ENCODE measurements at places on chromosomes 3 and 15.

DNA sequence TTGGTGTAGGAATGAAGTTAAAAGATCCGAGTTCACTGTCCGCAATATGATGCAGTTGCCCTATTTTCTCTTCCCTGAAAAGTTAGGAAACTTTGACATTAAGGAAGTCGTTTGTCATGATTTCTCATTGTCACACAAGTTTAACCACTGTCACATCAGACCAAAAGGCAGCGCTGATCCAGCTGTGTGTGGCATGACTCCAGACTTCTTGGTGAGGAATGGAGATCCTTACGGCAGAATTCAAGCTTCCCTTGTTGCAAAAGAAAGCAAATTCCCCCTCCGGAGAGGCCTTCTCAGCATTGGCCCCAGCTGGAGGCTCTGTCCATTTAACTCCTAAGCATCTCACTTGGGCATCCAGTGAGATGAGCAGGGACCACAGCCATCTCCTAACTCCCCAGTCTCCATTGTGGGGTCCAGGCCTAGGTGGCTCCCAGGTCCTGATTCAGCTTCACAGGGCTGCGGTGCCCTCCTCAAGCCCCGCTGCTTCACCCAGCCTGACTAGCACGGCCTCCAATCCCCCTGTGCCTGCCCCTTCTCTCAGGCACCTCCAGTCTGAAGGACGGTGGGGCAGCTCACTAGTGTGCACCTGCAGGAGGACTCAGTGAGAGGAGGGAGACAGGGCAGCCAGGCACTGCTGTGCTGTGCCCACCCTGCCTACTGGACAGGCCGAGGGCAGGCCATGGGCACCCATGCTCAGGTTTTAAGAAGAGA is 159.5 kb downstream of the CHSY1 start:
- no peak for DNase-seq

DNA sequence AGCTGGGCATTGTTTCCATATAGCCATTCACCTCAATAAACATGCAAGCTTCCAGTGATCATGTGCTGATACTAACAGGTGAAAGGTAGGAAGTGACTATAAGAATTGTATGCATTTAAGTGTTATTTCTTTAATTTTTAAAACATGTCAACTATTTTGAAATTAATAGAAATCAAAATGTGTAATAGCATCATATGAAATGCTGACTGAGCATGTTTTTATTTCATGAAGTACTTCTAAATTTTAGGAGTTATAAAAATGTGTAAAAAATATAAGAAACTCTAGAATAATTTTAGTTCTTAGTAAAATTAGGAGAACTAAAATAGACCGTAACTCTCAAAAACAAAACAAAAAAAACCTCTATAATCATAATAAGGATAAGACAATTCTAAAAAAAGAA is 229.3 kb upstream of the ARPP21 start:
- no peak for DNase-seq

GRCh38 chr3:173750095-173750494 is 352.6 kb downstream of the NLGN1 start:
- no peak for DNase-seq

GRCh38 chr15:74053517-74053916 is 28.8 kb downstream of the GOLGA6A start:
- DNase-seq = no peak

DNA sequence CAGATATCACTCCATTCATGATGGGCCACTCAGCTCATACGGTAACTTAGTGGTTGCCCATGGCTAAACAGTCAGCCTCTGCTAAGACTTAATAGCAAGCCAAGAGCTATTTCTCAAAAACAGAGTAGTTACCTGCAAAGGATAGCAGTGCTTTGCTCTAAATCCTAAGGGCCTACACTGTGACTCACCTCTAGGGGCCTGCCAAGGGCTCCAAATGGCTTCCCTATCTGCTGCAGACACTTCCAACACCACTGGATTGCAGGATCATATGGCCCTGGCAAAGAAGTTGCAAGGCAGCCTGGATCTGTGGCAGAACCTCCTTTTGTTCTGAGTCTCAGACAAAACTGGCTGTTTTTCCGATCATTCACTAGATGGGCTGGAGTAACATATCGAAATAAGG is 17.8 kb downstream of the CGGBP1 start:
- no peak for DNase-seq

DNA sequence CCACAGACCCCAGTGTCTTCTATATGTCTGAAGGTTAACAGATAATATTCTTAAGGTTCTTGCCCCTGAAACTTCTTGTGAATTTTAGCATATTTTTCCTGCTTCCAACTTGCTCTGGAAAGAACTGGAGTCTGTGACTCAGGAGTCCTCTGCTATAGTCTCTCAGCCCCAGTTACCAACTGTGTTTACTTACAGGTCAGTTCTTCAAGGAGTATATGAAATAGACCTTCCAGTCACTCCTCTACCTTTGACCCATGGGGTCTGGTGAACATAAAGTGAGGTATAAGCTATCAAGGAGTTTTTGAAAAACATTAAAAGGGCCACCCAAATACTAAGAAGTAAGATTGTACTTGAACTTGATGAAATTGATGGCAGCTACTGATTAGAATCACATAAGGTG is 139.2 kb upstream of the ROPN1 start:
- DNase-seq = no peak
